ENCODE measurements at places on chromosomes 3 and 15.
A peak's percentile ranks its signal among the peaks of the same experiment; 100 is the strongest.

- DNase-seq: no peak
These were observed 44.5 kb upstream of the MCTP2 start for GRCh38 chr15:94186770-94187331.

GRCh38 chr3:119194237-119195150 is 21.1 kb downstream of the UPK1B start:
- DNase-seq: no peak

DNA sequence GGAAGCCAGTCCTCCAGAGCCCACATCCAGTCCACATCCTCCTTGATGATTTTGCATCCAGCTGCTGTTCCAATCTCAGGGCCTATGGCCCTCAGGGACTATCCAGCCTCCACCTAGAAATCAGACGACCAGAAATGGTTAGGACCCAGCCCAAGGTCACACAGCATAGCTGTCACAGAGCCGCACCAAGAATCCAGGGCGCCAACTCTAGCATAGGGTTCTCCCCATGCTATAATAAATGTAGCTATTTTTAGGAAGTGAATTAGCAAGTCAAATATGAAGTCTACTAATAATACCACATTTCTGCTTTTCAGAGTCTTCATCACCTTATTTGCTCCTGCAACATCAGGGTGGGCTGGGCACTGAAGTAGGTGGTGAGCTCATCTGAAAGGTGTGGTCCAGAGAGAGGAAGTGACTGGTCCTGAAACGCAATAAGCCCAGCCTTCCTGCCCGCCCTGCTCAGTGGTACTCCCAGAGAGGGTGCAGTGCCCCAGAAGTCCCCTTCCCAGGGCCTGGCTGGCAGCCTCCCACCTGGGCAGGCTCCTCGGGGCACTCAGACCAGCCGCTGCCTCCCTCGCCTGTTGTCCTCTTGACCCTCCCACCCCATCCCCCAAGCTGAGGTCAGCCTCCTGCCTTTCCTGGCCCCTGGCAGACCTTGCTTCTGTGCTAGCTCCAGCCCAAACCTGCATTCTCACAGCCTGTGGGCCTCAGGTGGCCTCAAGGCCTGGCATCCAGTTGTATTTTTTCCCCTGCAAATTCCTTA is 17.6 kb upstream of the CYP11A1 start:
- DNase-seq: no peak

GRCh38 chr3:129410971-129411370 is 17.5 kb downstream of the EFCAB12 start:
- no peak for DNase-seq

DNA sequence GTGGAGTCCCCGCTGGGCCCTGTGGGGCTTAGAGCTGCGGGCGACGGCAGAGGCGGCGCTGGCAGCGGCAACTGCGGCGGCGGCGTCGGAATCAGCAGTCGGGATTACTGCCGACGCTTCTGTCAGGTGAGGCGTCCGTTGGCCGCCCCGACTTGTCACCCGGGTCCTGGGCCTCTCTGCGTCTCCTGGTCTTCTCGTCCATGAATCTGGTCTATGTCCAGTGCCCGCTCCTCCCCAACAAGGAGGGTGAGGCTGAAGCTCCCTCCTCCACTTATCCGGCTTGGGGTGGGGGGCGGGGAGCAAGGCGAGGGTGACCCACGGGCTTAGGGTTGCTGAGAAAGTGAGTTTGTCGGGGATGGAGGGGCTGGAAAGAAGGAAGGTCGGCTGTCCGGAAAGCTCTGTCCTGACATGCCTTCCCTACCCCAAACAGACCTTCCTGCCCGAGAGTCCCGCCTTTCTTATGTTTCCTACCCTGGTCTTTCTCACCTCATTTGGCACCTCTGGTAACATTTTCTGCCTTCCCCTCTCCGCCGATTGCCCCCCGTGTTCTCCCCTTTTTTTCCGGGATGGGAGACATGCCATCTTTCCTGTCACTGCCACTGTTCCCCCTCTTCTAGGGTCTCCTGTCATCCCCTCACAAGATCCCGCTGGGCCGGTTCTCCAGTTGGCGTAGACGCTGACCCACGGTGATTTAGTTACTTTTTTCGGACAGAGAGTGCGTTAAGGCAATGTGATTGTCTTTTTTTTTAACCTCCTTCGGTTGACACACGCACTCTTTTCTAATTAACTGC is 520 bp downstream of the ZNF654 start:
- DNase-seq: no peak

DNA sequence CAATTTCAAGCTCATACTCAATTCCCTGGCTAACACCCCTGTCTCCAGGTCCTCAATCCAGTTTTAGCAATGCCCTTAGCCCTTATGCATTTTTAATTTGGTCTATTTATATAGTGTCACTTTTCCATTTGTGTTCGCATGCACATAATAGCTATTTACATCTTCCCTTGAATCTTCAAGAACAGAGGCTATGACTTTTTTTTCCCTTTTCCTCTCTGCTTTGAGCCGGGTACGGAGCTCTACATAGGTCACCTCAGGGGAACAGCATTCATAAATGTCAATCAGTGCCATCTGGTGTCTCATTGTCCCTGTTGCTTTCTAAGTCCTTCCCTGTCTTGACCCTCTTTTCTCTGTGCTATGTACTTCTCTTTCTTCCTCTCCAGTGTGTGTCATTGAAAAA is 26.5 kb upstream of the ACTC1 start:
- DNase-seq: no peak

GRCh38 chr15:58980351-58980939 is 7.0 kb upstream of the RNF111 start:
- DNase-seq: no peak

DNA sequence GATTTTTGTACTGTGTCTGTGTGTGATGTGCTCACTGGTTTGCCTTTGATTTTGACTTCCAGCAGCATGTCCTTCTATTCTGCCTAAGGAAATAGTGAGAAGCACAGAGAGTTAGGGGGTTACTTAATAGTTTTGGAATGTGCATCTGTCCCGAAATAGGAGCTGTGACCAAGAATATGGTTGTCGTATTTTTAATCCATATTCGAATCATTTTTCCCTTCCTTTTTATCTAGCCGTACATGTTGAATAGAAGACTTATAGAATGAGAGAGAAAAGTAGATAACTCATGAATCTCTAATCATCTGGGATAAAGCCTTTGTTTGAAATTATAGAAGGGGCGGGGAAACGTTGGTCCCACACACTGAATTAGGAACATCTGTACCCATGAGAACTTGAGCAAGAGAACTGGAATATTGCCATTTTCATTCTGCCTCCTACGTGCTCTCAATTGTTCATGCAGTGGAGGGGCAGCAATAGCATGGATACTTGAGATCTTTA is 23.6 kb downstream of the CRTC3 start:
- DNase-seq: no peak

DNA sequence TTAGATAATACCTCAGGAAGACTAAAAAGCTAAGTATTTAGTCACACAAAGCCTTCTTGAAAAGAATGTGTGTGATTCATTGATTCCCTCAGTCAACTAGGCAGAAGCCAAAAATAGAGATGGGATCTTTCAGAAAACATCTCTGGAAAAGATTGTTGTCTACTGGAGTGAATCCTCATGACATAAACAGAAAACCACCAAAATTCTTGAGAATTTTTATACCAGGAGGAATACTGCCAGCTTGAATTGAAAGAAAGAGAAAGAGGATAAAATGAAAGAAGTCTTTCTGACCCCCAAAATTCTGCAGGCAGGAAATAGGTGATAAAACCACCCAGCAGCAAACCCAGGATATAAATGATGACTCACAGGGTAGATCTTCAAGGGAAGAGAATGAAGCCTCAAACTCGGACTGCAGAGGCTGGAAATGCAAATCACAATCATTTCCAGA is 363.1 kb upstream of the PLSCR5 start:
- DNase-seq: no peak

DNA sequence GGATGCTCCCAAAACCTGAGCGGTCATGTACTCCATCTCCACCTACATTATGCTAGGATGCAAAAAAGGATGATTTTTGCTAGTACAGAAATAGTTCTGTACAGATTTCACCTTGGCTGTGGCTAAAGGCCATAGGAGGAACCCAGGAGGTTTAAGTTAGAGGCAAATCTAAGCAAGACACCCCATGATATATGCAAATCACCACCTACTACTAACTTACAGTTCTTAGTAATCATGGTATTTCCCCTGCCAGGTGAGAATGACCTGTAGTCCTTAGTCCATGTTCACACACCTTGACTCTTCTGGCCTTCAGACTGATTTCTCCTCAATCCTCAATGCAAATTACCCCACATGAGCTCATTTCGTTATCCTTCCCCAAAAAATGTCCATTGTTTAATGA is 154.2 kb downstream of the IMPG2 start:
- DNase-seq: no peak

DNA sequence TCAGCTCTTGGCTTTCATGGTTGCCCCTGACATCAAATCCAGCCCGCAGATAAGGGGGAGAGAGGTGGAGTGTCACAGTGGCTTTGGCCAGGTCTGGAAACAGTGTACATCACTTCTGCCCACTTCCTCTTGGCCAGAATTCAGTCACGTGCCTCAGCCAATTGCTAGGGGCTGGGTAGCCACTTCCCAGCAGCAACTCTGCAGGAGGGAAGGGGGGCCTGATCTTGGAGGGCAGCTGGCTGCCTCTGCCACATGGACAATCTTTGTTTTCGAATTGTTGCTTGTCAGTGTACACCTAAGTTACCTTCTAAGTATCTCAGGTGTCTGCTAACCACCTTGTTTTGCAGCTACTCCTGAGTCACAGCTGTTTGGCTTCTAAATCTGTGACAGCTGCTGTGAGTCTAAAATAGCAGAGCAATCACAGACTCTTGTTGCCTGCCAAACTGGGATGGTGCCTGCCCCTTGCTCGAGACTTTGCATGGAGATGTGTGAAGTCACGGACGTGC is 41.0 kb upstream of the LIMD1 start:
- no peak for DNase-seq

DNA sequence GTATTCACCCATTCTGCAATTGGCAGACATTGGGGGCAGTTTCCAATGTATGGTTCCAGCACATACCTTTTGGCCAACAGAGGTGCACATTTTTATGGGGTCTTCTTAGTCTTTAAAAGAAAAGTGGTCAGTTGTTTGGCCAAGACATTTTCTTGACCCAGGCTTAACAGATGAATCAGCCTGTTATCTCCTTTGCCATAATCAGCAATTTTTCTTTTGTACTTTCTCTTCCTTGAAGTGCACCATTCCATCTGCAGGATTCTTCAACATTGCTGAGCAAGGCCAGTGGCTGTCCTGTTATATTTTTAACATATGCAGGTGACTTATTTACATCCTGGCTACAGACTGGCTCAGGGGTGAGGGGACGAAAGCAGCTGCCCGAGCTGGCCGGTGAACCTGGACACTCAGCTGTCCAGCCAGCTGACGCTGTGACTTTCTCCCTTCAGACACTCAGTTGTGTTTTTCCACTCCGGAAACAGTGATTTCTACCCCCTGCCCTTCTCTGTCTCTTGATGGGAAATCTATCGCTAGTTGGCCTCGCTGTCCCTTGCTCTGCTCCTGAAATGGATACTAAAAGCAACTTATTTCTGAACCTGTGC is 96.5 kb upstream of the TNFAIP8L3 start:
- no peak for DNase-seq

GRCh38 chr3:61562721-61563312 is 1.4 kb downstream of the PTPRG start:
- DNase-seq: no peak

DNA sequence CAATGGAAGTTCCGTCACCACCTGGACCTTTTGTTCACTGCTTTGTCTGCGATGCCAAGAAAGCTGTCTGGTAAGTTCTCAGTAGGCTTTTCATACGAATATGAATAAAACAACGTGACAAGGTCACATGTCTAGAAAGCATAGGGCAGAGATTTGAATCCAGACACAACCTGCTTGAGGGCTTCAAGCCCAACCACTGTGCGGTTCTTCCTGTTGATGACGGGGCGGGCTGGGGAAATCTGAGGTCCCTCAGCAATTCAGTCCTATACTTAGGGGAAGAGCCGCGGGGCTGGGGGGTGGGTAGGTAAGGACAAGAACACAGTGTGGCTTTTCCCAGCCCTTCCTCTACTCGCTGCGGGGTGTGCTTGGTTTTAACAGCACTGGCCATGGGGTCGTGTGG is 32.4 kb upstream of the SMAD3 start:
- no peak for DNase-seq

- peak; percentile 41 for DNase-seq
These were observed at the start of gene SLC9C1 for GRCh38 chr3:112293368-112294321. SLC9C1 (minus strand) TSS chr3:112294216; CDS start chr3:112286791, 7,425 bp downstream.

- DNase-seq: no peak
These were observed 53.5 kb downstream of the SEMA5B start for GRCh38 chr3:122973893-122974615.

DNA sequence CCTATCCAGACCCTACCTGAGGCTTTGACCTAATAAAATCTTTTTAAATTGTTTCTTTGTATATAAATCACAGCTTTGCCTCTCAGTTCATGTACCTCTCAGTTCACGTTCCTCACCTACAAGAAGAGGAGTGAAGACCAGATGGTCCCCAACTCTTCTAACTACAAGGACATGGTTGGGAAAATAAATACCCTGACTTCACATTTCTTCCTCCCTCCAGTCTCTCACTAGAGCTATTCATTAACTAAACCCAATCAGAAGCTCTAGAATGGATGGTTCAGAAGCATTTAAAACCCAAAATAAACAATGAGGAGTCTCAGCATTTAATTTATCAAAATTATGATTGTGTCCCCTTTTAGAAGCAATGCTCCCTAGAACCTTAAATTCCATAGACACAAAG is 97.3 kb upstream of the AGTR1 start:
- no peak for DNase-seq

DNA sequence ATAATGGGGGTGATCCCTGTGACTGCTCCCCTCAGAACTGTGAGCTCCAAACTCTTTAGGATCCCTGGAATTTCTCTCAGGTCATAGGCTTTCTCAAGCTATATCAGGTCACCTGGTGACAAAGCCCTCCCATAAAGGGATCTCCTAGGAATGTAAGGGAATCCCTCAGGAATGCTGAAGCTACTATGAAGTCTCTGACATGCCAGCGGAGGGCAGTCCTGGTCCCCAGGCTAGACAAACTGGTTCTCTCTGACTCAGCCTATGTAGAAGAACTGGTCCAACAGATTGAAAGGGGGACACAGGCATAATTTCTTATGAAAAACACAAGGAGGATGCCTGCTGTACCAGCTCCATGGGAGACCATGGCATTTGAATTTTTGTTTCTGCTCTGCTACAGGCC is 6.7 kb downstream of the LPCAT4 start:
- DNase-seq: no peak

- no peak for DNase-seq
These were observed 7.7 kb downstream of the CCDC54 start for GRCh38 chr3:107384907-107385306.

DNA sequence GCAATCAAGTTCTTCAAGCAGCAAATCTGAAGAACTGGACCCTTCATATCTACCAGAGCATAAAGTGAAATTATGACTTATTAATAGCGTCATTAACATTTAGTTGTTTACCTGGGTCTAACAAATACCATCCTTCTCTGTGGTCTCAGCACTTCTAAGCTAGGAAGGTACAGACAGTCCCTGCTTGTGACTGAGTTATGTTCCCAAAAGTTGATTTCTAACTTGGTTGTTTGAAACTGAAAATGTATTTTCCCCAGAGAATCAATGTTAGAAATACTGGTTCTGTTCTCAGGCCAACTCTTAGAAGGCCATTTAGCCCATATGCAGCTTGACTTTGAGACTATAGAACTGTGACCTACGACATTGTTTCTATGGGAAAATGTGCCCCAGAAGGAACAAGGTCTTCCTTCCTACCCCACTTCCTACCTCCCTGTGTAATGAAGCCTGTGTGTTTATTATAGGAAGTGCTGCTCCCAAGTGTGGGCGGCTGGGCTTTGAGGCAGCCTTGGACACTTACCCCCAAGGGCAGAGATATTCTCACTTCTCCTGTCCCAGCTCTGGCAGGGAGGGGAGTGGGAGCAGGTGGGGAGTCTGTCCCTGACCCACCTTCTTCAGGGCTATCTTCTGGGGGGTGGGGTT is 12.2 kb upstream of the MAPK6 start:
- no peak for DNase-seq
